ENCODE measurements at places on chromosomes 7 and 10.
A peak's percentile ranks its signal among the peaks of the same experiment; 100 is the strongest.

DNA sequence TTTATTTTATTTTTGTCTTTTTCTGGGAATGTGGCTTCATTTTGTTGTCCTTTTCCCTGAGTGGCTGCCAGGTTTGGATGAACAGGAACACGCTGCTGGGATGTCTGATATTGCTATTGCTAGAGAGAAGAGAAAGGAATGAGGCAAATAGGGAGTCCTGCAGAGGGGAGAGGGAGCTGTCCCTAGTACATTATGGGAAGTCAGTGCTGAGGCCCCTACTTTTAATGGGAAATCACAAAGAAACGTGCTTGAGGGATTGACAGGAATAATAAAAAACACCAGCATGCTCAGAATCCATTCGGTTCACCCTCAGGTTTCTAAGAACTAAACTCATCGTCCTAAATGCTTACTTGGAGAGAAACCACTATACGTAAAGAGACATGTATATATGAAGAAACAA lies 306.6 kb downstream of the PLXNA4 start:
- no peak for DNase-seq

DNA sequence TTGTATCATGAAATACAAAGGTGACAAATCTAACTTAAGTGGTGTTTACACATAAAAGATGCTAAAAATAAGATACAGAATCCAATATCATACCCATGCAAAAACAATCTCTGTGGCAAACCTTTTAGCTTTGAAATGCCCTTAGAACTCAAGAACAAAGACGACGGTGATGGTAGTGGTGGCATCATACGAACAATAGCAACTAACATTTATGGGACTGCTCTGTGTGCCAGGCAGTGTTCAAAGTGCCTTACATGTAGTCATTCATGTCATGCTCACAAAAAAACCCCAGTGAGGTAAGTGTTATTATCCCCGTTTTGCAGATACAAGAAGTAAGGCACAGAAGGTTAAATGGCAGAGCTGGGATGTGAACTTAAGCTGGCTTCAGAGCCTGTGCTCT lies 563.9 kb downstream of the PARD3 start:
- no peak for DNase-seq

DNA sequence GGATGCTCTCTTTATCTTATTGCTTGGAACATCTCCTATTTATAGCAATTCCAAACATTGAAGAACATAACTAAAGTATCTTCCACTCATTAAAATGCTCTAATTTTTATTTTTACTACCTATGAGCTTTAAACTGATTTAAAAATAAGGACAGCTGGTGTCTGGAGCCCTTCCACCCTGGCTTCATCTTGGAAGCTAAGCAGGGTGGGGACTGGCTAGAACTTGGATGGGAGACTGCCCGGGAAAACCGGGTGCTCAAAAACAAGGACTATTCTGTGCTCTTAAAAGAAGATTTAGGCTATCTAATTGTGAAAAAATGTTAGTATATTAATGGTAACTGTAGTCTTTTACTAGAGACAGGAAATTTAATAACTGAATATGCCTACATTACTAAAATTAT lies 69.2 kb downstream of the ARMC3 start:
- no peak for DNase-seq

GRCh38 chr7:99789441-99790070 lies 5.6 kb upstream of the CYP3A4 start:
- no peak for DNase-seq

DNA sequence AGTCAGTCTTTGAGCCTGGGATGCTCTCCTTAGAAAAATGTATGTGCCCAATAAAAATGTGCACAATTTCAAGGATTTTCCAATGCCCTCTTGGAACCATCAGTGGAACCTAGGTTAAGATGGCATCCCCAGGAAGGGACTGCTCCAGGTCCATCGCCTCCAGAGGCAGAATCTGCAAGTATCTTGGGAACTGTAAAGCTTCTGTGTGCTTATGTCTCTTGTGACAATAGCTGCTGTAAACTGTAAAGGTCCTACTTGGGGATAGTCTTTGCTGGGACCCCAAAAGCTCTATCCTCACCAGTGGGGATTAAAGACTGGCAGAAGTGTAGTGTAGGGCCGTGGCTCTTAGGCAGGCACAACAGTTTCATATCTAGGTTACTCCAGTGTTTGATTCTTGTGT lies 11.9 kb downstream of the DUSP5 start:
- DNase-seq = no peak

- no peak for DNase-seq
Measured at GRCh38 chr10:3442451-3442990, 269.9 kb upstream of the PITRM1 start.

GRCh38 chr10:113047963-113048781 lies 98.1 kb downstream of the TCF7L2 start:
- DNase-seq = no peak

DNA sequence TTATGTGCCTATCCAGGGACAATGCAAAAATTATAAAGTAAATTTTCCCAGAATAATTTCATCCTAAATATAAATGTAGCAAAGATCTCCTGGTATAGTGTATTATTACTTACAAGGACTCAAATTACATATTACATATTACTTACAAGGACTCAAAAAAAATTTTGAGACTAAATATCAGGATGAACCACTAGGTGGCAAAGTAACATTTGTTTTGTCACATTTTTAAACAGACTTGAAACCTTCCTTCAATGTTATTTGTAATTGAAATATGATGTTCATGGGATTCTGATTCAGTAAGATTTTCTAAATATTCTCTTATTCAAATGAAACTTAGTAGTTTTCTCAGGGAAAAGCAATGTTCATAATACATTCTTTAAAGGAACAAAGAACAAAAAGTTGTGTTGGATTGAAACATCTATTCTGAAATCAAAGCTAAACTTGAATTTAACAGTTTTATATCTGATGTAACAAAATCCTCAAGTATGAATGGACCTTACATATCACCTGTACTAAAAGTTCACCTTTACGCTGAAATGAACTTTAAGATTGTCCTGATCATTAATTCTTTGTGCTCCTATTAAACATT lies 74.3 kb upstream of the GNAI1 start:
- no peak for DNase-seq

DNA sequence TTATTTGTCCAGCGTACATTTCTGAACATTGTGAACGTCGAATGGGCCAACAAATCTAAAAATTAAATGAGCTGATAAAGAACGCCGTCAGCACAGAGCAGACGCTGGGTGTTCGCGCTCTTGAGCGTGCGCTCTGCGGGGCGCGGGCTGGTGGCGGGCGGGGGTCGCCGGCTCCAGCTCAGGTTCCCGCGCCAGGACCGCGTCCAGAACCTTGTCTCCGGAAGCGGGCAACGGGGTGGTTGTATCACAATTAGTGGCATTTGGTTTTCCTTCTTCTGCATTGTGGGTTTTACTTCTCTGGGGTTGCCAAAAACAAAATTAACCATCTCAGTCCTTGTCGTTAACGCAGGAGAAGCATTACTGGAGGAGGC lies 2.4 kb downstream of the CYP2E1 start:
- DNase-seq = no peak

GRCh38 chr10:78341953-78342614 lies 308.4 kb downstream of the RPS24 start:
- DNase-seq = no peak

DNA sequence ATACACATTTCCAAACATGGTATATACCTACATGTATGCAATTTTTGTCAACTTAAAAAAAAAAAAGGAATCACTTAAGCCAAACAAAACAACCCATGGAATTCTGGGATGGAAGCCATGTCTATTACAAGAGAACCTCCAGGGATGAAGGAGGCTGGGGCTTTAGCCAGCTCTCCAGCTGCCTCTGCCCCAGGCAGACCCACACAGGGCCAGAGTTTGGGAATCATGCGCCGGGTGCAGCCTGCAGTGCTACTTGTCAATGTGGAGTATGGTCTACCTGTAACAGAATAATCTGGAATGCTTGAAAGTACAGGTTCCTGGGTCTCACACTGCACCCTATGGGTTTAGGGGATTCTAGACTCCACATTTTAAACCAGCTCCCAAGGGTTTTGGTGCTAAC lies 10.8 kb downstream of the ATP6V0E2 start:
- DNase-seq = no peak

GRCh38 chr10:19889256-19889655 lies 73.0 kb downstream of the PLXDC2 start:
- DNase-seq = no peak

DNA sequence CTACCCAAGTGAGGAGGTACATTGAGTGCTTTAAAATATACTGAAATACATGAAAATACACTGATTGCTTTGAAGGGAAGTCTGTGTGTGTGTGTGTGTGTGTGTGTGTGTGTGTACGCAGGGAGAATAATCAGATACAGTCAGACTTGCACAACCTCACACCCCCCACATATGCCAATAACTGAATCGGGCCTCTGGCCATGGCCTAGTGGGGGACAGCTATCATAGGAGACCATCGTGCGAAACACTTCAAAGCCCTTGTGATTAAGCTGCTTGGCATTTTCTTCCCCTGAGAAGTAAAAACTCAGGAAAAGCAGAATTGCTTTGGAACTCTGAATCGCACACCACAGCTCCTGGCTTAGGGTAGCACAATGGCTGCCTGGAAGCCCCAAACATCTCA lies 135.1 kb downstream of the C10orf105 start:
- DNase-seq = no peak

DNA sequence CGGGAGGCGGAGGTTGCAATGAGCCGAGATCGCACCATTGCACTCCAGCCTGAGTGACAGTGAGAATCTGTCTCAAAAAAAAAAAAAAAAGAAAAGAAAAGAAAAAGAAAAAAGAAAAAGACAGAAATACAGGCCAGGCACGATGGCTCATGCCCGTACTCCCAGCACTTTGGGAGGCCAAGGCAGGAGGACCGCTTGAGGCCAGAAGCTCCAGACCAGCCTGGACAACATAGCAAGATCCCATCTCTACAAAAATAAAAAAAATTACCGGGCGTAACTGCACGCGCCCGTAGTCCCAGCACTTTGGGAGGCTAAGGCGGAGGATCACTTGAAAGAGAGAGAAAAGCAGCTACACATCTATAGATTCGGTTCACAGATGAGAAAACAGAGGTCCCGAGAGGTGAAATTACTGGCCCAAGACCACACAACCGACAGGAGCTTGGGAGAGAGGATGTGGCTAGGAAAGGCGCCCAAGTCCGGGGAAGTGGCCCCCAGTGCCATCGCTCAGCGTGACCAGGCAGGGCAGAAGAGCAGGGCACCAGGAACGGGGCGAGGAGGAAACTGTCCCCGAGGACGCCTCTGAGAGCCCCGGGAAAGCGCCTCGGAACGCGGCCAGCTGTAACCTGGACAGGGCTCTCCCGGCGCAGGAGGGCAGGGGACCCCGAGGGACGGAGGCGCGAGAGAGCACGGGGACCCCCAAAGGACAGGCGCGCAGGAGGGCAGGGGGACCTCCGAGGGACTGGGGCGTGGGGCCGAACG lies 612 bp downstream of the SNX8 start:
- no peak for DNase-seq

GRCh38 chr7:23347682-23348180 lies 48.6 kb downstream of the MALSU1 start:
- no peak for DNase-seq

GRCh38 chr7:135558337-135558767 lies 635 bp downstream of the NUP205 start:
- DNase-seq = peak; percentile 69

DNA sequence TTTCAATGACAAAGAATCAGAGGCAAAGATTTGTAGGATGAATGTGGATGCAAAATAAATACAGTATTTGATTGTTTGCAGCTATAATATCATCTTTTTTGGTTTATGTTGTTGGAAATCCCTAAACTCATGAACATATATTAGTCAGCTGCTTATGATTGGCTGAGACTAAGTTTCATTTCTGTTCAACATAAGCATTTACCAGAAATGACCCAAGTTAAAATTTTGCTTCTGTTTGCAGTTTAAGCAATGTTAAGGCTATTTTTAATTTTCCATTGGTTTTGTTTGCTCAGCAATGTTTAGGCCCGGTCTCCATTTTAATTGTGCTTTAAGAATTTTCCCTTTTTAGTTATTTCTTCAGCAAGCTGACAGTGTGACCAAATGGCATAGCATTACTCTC lies 22.0 kb downstream of the GIMAP6 start:
- no peak for DNase-seq

DNA sequence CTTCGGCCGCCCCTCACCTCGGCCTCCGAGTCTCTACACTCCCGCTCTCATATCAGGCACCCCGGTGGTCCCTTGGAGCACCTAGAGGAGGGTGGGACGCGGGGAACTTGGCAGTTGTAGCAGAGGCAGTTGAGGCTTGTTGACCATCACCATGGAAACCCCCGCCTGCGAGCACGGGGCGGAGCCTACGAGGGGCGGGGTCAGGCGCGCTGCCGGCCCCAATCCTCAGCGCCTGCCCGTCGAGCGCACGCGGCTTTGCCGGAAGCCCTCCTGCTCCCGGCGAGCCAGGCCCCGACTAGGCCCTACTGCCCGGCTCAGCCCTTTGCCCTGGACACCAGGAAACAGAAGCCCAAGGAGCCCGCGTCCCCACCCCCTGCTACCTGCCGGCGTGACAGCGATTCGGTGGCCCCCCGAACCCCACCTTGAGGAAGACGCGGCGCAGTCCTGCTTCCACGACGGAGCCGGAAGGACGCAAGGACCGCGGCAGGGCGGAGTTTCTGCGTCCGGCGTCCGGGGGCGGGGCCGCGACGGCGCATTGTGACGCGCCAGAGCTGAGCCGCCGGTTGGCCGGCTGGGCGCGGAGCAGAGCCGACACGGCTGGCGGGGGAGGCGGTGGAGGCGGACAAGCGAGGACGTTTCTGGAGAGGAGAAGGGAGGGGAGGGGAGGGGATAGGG lies at the start of gene HNRNPF:
Gene HNRNPF, minus strand, starts transcription at position 477 of the 675 bp plus-strand sequence. CDS start 21,302 bp downstream, outside the sequence.
- peak; percentile 81 for DNase-seq

GRCh38 chr7:112160130-112160770 lies 45.9 kb downstream of the DOCK4 start:
- no peak for DNase-seq

DNA sequence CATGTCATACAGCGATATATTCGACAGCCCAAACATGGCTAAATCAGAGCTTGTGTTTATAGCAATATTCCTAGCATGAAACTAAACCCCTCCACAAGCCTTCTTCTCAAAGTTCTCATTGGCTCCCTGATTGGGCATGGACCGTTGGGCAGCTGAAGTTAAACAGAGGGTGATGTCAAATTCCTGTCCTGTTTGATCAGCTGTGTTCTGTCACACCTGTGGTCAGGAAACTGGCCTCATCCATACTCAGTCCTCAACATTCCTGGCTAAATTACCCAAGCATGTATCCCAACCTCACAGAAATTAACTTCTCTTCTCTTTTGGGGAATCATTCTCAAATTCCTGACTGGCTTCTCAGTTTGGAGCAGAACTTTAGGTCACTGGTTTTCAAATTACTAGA lies 107.9 kb downstream of the ODAD2 start:
- no peak for DNase-seq

DNA sequence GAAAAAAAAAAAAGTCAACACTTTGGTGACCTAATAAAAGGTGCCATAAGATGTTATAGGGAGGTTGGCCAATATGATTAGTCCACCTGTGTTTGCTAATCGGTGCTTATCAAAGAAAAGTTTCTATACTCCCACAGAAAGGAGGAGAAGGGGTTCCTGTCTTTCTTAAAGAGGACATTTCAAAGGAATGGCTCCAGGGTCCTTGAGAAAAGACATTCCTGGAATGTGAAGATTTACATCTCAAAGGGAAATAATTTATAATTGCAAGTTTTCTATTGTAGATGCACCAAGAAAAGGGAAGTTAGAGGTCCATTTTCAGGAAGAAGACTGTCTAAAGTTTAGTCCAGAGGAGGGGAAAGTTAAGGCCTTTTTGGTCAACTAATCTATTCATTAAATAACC lies 715.3 kb downstream of the NXPH1 start:
- DNase-seq = no peak
